ENCODE measurements at places on chromosomes 5 and 9. TPM values are rescaled to one million over a fixed set of nuclear protein-coding genes. Genes with fewer than 3 reads are reported as not detected.
A peak's percentile ranks its signal among the peaks of the same experiment; 100 is the strongest.

Gene SPAG8
- polyA plus RNA-seq = 0.71 TPM

Gene SUSD3
- 0.46 TPM for polyA plus RNA-seq

Gene SHOC1
- not detected for polyA plus RNA-seq

Gene SMIM32
- not detected for polyA plus RNA-seq

Gene BSPRY
- polyA plus RNA-seq = not detected

Gene KCTD16
- 0.17 TPM for polyA plus RNA-seq

Gene PWWP2A
- polyA plus RNA-seq = 8.7 TPM

Gene SH2D3C
- polyA plus RNA-seq = 0.04 TPM

DNA sequence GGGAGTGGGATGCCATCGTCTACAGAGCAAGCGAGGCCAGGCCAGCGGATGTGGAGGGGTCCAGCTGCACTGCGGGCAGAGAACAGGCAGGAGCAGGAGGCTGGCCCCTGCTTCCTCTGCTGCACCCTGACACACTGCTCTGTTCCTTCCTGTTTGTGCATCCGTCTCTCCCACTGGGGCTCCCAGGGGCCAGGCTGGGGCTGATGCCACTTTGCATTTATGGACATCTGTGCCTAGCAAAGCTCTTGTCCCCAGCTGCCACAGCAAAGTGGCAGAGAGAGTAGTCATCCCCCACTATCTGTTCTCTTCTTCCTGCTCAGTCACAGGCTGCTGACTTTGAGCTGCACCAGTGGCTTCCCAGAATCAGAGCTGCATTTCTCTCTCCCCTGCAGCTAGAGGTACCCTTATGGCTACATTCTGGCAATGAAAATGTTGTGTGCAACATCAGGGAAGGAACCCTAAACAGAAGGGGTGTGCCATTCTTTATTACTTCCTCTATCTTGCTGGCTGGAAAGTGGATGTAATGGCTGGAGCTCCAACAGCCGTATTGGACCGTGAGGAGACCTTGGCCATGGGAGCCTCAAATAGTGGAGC lies 4.2 kb upstream of the NINJ1 start:
- no peak for DNase-seq

GRCh38 chr9:4475301-4475700 lies 15.0 kb upstream of the SLC1A1 start:
- no peak for DNase-seq

DNA sequence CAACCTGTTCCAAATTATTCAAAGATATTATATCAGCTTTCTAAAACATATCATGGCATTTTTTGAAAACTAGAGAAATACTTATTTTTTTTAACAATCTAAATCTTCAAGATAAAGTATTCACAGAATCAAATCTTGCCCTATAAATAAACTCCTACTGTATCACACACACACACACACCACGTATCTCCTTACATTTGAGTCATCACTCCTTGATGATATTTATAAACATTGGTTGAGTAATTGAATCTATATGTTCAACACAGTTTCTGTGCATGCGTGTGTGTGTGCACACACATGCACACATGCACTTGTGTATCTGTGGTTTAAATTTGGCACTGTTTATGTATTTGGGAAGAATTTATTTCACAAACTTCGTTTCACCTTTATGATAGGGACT lies 1716.4 kb downstream of the EFNA5 start:
- no peak for DNase-seq

DNA sequence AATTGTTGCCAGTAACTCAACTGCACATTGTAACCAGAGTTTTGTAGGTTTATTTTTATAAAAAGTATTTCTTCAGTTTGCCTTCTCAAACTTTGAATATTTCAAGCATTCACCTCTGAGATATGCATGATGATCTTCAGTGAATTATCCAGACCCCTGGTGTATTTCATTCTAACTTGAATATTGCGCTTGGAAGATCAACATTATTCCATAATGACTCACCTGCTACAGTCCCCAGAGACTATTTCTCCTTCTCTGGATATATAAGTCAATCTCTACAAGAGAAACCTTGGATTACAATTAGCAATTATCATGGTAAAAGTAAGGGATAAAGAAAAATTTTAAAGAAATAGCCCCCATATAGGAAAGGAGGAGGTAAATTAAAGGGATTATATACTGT lies 1041.0 kb downstream of the TLE1 start:
- no peak for DNase-seq

GRCh38 chr9:127176631-127177030 lies 54.2 kb upstream of the ANGPTL2 start:
- DNase-seq = no peak

DNA sequence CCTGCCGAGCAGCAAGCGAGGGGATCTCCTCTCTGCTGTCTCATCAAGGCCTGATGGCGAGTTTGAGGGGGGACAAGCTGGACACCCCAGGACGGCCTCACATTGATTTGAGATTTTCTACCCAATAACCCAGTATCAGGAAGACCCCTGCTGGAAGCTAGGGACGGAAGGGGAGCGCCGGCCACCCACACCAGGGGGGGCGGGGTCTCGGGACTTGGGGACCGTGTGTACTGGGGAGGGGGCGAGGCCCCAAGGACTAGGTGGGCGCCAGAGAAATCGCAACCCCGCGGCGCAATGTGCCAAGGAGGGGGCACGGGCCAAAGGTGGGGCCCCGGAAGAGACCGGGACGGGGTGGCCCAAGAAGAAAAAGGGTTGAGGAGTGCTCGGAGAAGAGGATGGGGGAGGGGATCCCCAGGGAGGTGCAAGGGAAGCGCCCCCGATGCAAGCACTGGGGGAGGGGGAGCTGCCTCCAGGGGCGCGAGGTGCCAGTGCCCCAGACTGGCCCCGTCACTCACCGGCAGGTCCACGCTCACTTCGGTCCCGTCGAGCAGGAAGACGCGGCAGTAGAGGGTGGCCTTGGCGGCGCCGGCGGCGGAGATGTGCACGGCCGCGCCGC lies 1.1 kb downstream of the EPB41L4B start:
- DNase-seq = no peak

DNA sequence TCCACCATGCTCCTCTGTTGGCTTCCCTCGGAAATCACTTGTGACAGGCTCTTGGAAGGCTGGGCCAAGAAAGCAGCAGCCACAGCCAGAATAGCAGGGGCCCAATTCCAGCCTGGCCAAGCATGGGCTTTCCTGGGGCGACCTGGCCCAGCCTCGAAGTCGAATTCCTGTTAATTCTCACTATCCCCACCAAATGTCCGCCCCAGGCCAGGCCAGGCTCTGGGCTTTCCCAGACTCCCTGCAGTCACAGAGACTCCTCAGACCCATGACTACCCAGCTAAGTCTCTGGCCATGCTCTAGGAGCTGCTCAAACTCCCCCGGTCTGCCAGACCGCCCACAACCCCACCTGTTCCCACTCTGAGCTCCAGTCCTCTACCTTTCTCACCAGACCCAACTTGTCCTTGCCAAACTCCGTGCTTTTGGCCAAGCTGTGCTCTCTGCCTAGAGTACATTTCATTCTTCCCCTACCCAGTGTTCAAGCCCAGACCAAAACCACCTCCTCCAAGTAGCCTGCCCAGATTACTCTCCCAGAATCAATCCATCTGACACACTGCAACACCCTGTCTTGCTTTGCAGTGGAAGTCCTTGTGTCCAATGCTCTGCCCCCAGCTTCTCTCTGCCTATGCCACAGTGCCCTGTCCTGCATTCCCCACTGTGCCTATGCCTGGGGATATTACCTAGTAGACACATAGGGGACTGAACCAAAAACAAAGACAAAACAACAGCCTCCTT lies 26.2 kb downstream of the SHB start:
- DNase-seq = no peak

- DNase-seq = no peak
Observed at GRCh38 chr9:111839387-111839786, 44.6 kb upstream of the SHOC1 start.

DNA sequence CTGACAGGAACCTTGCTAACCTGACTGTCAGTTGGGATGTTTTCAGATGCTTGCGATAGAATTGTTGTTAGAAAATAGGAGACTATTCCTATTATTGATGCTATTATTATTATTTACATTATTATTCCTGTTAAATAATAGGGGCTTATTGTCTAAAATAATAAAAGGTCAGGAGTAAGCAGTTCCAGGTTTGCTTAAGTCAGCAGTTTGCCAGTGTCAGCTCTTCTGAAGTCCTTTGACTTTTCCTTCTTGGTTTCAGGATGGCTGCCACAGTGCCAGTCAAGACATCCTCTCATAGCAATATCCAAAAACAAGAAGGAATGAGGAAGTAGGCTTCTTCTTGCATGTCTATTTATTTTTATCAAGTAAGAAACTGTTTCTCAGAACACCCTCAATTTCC lies 141.7 kb upstream of the MARCHF11 start:
- no peak for DNase-seq

DNA sequence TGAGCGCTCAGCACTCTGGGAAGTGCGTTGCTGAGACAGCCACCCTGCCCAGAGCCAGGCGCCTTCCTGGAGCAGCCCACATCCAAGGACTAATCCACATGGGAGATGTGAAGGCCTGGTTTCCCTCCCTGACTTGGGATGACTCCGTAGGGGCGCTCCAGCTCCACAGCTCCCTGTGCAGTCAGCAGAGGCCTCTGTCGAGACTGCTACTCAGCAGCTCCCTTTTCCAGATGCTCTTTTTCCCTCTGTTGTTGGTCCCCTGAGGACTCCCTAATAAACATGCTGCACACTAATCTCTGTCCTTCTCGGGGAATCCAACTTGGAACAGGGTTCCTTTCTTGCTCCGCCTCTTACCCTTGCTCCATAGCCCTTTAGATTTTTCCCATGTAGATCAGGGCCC lies 237.3 kb downstream of the ZSWIM6 start:
- no peak for DNase-seq

GRCh38 chr5:68086857-68087256 lies 128.7 kb upstream of the PIK3R1 start:
- DNase-seq = no peak

- DNase-seq = no peak
Observed at GRCh38 chr9:1373445-1373844, 323.3 kb downstream of the DMRT2 start.

GRCh38 chr9:94909250-94909894 lies 182.9 kb downstream of the AOPEP start:
- DNase-seq = peak; percentile 84

- no peak for DNase-seq
Observed at GRCh38 chr9:124279531-124280175, 21.9 kb downstream of the NEK6 start.
